Fibroblast of lung (primary cell): ENCODE measurements at places on chromosomes 2 and 18.

GRCh38 chr2:154443919-154444318, 254.6 kb upstream of the KCNJ3 start:
- DNase-seq, result no peak

- DNase-seq, result no peak
These were observed 68.7 kb upstream of the MGAT4A start for GRCh38 chr2:98799375-98800329.

DNA sequence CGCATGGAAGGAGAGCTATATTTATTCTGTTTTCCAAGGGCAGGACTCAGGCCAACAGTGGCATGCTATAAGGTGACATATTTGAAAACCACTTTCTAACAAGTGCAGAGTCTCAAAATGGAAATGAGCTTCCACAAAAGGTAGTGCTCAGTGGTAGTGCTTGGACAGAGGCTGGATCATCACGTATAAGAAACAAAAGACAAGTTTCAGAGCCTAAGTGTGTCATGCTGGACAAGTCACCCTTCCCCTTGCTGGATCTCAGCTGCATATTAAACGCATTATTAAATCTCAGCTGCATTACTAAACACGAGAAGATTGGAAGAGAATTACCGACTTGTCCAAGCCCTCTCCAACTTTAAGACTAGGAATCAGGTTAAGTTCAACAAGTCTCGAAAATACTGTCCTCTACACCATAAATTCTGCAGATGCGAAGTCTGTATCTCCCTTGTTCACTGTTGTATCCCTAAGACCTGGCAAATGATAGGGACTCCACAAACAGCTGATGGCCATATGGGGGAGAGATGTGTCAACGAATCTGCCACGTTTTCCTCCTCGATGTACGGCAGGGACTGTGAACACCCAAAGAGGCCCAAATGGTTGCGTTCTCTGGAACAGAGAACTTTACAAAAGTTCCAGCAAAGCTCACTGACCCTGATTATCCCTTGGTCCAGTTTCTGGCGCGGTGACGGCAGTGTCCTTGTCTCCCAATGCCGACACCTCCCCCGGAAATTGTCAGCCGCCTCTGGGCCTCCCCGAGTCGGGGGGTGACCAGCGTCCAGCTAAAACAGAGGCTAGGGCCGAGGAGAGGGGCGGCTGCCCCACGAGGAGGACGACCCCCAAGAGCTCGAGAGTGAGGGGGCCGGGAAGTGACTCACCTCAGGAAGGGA, 611 bp downstream of the NOL10 start:
- DNase-seq, result no peak

GRCh38 chr18:68288408-68288807, 426.5 kb downstream of the TMX3 start:
- DNase-seq, result no peak

DNA sequence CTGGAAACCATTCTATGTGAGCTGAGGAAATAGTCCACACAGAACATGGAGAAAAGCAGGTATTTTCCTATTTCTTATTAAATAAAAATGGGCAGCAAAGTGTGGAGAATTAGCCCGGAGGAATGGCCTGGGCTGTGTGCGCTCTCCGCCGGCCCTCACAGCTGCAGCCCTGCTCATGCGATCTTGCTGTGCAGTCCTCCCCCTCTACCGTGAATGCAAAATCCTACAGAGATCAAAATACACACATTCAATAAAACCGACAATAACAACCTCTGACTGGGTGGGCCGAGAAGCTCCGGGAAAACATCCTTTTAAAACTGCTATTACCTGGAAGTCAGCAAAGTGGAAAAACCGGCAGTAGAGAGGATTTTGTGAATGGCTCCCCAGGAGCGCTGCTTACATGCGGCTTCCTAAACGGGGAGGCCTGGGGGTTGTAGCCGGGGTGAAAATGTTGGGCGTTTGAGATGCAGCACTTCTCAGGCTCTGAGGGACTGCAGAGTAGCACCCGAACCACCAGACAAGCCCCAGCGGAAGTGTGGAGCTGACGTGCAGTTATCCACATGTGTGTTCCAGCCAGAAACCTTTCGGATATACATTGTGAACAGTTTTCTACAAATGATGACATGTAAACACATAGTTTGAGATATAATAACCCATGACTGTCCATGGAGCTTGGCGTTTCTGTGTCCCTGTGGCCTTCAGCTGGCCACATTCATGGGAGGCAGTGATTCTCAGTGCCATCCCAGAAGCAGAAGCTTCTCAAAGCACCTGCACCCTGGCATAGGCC, 94.2 kb upstream of the ALKAL2 start:
- DNase-seq, result no peak

DNA sequence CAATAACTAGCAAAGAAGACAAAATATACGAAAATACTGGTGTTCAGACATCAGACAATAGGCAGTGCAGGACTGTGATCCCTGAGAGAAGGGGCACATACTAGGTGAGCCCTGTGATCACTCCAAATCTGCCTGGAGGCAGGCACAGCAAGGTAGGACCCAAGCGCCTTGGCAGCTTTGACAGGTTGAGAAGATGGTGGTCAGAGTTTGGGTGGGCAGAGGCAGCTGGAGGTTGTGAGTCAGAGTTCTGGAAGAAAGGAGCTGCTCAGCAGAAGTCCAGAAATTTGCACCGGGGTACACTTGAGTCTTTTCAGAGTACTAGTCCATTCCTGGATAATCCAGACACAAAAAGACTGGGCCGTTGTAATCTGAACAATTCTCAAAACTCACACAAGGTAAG, 14.0 kb downstream of the KIF1A start:
- no peak for DNase-seq

- DNase-seq, result no peak
These were observed 50.7 kb downstream of the GREB1 start for GRCh38 chr2:11584525-11585056.

GRCh38 chr2:97761192-97761591, 47.8 kb downstream of the ZAP70 start:
- DNase-seq, result no peak

DNA sequence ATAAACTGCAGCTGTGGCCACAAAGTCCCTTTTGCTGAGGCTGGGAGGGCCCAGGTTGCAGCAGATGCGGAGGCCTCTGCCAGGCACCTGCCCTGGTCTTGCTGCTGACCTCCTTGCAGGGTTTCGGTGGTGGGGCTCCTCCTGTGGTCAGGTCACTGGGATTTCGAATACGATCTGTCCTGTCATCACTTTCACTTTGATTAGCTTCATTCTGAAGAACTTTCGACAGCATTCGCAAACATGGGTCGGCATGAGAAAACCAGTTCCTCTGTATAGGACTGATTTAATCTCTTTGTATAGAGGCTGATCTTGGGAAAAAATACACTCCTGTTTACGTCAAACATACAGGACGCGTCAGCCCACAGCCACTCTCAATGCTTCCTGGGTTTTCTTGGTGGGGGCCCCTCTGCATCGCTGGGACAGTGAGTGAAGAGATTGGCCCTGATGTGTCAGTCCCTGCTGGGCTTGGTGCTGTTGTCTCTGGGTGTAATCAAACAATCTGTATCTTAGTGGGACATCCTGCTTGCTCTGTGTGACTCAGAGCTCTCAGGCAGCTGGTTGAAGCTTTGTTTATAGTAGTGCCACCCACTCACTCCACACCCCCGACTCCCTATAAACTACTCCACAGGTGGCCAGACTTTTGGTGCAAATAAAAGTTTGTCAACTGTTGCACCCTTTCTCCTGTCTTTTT, 209.4 kb upstream of the CXCR4 start:
- DNase-seq, result peak; percentile 45

DNA sequence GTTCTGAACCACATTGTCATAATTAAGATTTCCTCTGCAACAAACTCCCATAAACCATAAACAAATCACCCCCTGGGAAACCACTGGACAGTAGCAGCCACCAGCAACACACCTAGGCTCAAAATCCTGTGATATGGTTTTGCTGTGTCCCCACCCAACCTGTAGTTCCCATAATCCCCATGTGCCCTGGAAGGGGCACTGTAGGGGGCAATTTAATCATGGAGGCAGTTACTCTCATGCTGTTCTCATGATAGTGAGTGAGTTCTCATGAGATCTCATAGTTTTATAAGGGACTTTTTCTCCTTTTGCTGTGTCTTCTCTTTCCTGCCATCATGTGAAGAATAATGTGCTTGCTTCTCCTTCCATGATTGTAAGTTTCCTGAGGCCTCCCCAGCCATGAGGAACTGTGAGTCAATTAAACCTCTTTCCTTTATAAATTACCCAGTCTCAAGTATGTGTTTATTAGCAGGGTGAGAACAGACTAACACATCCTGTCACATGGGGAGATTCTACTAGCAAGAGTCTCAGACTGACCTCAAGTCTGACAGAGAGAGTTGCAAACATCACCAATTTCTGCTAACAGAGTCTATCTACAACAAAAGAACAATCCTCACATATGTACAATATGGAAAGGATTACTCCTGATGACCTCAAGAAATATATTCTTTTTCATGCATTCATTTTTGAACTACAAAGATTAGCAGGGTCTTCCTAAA, 182.6 kb downstream of the GRB14 start:
- DNase-seq, result no peak

- no peak for DNase-seq
These were observed 112.1 kb downstream of the LTBP1 start for GRCh38 chr2:33058716-33059470.

- DNase-seq, result no peak
These were observed 18.2 kb upstream of the C2orf66 start for GRCh38 chr2:196827356-196827755.

GRCh38 chr2:20050646-20051531, 539 bp downstream of the LAPTM4A start:
- peak; percentile 55 for DNase-seq

GRCh38 chr2:203775684-203776083, 69.2 kb downstream of the CD28 start:
- no peak for DNase-seq

DNA sequence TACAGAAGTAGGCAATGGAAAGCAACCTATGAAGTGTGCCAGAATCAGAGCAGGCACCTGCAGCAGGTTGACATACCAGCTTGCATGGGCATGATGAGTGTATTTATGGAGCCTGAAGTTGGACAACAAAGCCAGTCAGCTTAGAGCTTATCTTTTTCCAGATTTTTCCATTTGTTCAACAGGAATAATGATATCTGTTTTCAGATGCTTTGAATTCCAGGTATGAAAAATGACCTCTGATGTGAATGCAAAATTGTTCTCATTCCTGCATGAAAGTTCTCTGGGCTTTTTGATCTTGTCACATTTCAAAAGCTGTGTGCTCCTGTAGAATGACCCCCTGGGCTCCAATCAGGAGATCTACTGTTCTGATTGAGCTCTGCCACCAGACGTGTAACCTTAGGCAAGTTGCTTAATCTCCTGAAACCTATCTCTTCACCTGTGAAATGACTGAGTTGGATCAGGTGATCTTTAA, 38.2 kb upstream of the VIT start:
- peak; percentile 38 for DNase-seq

DNA sequence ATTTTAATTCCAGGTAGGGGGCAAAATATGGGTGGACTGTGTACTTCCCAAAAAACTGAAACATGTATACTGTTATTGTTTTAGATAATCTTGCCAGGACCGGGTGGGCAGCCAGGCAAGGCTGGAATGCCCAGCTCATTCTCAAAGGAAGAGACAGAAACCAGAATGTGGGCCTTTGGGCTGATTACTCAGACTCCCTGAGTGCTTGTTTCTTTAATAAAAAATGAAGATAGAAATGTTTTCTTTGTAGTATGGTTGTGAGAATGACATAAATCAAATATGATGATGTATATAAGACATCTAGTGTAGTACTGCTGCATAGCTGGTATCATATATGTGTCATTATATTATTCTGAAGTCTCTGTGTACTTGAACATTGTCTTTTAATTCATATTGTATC, 231.6 kb upstream of the NT5C1B start:
- no peak for DNase-seq

GRCh38 chr18:13214609-13215008, 4.0 kb upstream of the LDLRAD4 start:
- no peak for DNase-seq

GRCh38 chr2:150832686-150833085, 345.2 kb upstream of the RND3 start:
- DNase-seq, result no peak

- no peak for DNase-seq
These were observed 67.3 kb upstream of the IGFBP2 start for GRCh38 chr2:216565956-216566355.

DNA sequence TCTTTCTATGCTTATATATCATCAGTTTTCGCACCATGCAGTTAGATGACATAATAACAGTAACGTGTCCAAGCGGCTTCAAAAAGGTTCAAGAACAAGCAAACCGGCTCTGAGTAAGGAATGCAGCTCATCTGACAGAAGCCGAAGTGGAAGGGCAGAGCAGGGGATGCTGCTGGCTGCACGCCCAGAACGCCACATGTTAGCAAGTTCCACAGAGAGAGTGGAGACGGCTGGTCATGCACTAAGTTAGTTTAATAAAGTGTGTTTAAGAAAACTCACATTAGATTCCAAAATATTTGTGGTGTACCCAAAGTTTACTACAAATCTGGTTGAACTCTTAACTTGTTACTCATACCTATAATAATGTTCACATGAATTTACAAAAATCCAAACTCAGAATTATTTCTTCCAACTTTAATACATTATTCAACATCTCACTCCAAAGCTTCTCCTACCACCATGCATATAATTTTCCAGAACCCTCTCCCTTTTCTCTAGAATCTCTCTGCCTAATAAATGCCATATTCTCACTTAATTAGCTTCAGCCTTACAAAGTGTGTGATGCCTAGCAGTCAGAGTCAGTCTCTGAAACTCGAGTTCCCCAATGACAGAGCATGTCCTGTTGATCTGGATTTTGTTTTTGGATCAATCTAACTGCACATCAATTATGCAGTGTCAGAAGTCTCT, 170.0 kb downstream of the DNAH7 start:
- DNase-seq, result peak; percentile 100

DNA sequence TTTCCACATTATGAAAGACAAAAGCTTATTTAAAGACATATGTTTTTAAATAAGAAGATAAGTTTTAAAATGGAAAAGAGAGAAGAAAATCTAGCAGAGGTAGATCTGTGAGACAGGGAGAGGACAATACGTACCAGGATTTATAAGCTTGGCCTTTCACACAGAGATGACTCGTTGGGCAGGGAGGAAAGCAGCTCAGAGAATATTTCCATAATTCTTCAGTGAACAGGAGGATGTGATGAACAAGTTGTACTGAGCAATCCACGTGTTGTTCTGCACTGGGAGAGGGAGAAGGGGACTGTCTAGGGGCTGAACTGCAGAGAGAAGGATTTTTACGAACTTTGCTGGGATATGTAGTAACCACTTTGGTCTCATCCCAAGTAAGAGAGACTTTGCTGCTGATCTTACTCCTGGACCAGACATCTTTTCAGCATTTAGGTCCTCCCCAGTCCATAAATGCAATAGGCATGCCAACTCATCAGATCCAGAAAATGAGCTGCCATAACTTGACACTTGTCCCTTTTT, 162.5 kb upstream of the SETBP1 start:
- peak; percentile 16 for DNase-seq
